ENCODE measurements at places on chromosomes 4 and X.

- no peak overlapping the region for H3K27ac ChIP-seq
- no peaks in the 10 kb centered on the region for H3K4me1 ChIP-seq
- H3K4me3 ChIP-seq, result no peak overlapping the region
- no peaks in the 10 kb centered on the region for H3K27me3 ChIP-seq
- no peak for DNase-seq
Observed at GRCh38 chr4:91471280-91471679, 832.5 kb upstream of the GRID2 start.

DNA sequence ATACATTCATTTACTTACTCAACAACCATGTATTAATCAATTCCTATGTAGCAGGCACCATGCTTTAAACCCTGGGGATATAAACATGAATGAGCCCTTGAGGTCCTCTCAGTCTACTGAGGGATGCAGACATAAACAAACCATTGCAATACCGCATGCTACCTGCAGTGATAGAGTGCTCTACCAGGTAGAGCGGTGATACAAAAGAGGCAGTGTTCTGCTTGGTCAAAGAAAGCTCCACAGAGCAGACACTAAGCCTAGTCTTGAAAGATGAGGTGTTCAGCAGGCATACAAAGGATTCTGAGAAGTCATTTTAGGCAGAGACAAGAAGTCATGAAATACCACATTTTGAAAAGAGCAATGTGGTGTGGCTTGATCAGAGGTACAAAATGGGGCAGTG lies 26.9 kb upstream of the AMOT start:
- H3K27me3 ChIP-seq, result no peaks in the 10 kb centered on the region
- no peaks in the 10 kb centered on the region for H3K36me3 ChIP-seq
- DNase-seq, result no peak
- H3K27ac ChIP-seq, result no peak overlapping the region

GRCh38 chrX:97387004-97387403 lies 503.3 kb downstream of the RPA4 start:
- no peaks in the 10 kb centered on the region for H3K4me1 ChIP-seq
- DNase-seq, result no peak
- H3K27ac ChIP-seq, result no peak overlapping the region
- no peaks in the 10 kb centered on the region for H3K36me3 ChIP-seq

- H3K36me3 ChIP-seq, result peaks cover 13% of the 10 kb centered on the region
- no peaks in the 10 kb centered on the region for H3K4me1 ChIP-seq
- no peak for DNase-seq
- no peaks in the 10 kb centered on the region for H3K27me3 ChIP-seq
- no peak overlapping the region for H3K27ac ChIP-seq
Observed at GRCh38 chr4:24516926-24517325, 67.4 kb downstream of the DHX15 start.
